Hematopoietic multipotent progenitor cell treated with erythropoietin and hydrocortisone succinate and interleukin-3 and kit ligand, for 8 days (in vitro differentiated cells): ENCODE measurements at places on chromosomes 5 and 9.

- DNase-seq = no peak
These were observed 21.0 kb upstream of the CDKN2B start for GRCh38 chr9:22030101-22030598.

- peak; percentile 53 for DNase-seq
These were observed 14.8 kb downstream of the SLC25A46 start for GRCh38 chr5:110753600-110753999.

GRCh38 chr5:15566306-15566705, 66.3 kb downstream of the FBXL7 start:
- no peak for DNase-seq

DNA sequence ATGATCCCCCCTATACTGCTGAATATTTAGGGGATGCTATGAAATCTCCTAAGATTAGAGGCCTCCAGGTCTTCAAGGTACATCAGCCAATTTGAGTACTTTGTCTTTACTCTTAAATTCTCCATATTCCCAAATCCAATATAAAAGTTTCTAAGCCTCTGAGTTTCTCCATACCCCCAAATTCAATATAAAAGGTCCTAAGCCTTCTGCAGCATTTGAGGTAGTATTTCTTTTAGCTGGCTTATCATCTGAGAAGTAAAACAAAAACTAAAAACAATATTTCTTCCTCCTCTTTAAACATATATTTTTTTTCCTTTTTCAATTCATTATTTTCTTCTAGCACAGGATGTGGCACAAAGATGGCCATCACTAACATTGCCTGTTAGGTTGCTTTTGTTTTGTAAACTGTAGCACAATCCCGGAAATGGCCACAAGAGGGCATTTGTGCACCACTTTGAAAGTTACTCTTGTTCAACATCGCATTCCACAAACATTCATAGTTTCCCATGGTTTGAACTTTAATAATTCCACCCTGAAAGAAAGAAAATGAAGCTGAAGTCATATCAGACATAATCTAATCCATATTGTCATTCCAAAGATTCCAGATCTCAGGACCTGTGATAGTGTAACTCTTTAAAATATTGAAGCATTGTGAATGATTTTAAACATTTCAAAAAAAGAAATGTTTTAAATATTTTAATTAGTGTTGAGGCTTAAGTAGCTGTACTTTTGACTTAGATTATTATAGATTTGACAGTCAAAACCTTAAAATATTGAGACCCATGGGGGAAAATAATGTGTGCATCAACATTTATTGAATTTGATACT, 21.0 kb upstream of the SCGB3A2 start:
- peak; percentile 62 for DNase-seq

GRCh38 chr9:71115448-71115975, 5.9 kb downstream of the TRPM3 start:
- DNase-seq = no peak

DNA sequence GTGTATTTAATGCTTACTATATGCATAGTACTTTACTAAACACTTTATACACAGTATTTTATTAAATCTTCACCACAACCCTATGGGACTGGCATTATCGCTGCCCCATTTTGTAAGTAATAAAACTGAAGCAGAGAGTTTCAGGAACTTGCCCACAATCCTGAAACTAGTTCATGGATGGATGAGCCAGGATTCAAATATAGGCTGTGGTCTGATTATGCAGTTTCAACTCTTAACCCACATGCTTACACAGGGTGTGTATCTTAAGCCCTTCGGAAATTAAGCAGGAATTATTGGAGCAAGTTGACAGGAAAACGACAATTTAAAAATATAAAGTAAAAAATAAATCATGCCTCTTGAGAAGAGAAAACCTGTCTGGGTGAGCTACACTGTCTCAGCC, 109.0 kb downstream of the ATP10B start:
- DNase-seq = no peak
